ENCODE measurements at places on chromosomes 6 and 20.

DNA sequence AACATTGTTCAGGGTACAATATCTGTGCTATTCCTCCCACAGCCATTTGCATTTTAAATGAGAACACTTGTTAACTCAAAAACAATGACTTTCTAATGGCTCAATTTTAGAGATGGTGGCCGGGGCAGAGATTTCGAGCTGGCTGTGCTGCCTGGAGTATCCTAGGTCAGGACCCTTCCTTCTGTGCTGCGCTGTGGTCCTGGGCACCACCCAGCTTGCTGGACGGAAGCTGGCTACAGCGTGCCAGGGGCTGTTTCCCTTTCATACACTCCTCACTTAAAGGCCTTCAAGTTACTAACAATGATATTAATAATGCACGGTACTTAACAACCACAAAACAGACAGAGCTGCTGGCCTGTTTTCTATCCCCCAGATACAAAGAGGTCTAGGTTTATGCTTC is 194.4 kb upstream of the CST7 start:
- DNase-seq: no peak

DNA sequence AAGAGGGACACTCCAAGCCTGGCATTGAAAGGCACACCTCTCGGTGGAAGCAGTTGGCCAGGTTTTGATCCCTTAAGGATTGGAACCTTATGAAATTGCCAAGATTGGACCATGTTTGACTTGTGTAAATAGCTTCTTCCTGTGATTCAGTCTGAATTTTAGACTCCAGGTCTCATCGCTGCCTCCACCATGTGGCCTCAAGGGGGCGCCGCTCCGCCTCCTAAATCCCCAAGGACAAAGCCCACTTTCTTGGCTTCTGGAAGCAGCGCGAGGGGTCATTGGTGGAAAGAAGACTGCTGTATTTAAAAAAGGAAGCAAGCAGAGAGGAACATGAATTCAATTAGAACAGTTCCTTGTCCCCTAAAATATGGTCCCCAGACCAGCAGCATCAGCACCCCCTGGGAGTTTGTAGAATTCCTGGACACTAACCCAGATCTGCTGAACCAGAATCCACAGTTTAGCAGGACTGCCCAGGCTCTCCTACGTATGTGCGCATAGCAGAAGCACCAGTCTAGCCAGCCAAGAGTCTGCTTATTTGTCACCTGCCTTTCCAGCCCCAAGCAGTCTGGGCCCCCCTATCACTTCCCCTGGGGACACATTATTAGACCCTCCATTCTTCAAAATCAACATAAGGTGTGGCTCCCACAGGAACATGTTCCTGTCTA is 108.5 kb downstream of the LY86 start:
- no peak for DNase-seq

DNA sequence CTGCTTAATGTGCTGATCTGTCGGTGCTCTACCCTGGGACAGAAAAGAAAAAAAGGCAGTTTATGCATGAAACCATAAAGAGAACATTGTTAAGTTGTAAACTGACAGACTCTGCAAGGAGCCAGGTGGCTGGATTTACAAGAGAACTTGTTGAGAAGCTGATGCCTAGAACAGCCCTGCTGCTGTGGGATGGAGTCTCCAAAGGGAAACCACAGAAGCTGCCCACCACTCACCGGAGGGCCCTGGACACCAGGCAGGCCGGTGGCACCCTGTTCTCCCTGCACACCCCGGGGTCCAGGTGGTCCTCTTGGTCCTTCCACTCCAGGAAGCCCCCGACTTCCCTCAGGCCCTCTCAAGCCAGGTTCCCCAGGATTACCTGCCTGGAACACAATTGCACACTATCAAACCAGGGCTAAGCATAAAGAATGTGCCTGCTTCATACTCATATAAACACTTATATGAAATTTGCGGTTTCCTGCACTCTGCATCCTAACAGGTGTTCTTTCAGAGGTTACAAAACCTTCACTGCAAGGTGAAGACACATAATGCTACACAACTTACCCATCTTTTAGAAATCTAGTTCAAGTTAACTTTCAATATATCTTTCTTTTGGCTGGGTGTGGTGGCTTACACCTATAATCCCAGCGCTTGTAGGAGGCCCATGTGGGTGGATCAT is 68.2 kb downstream of the COL9A1 start:
- DNase-seq: no peak

GRCh38 chr20:823574-823902 is 10.0 kb upstream of the FAM110A start:
- DNase-seq: no peak

GRCh38 chr6:16663901-16664300 is 97.4 kb downstream of the ATXN1 start:
- DNase-seq: no peak

- no peak for DNase-seq
These were observed 627.5 kb downstream of the PRKN start for GRCh38 chr6:162100096-162100495.
